ENCODE measurements at places on chromosomes 7 and 10. TPM values are rescaled to one million over a fixed set of nuclear protein-coding genes. Genes with fewer than 3 reads are reported as not detected.

ELFN1 gene
- total RNA-seq = 3.8 TPM

RSPH10B gene
- 0.63 TPM for total RNA-seq

ELOVL3 gene
- total RNA-seq = 0.09 TPM

BMPR1A gene
- total RNA-seq = 74.7 TPM

MEST gene
- 63.0 TPM for total RNA-seq

SPRN gene
- 0.82 TPM for total RNA-seq

MNX1 gene
- not detected for total RNA-seq

CPVL gene
- total RNA-seq = 3.2 TPM

FRMPD2 gene
- total RNA-seq = not detected

DNAH11 gene
- 2.7 TPM for total RNA-seq

SORCS3 gene
- total RNA-seq = 0.16 TPM

AEBP1 gene
- 234 TPM for total RNA-seq

ANKRD30A gene
- total RNA-seq = not detected

GIMAP6 gene
- 0.18 TPM for total RNA-seq

EPHB6 gene
- total RNA-seq = 11.0 TPM

NRCAM gene
- total RNA-seq = 5.4 TPM

SFRP4 gene
- 171 TPM for total RNA-seq

PRLHR gene
- total RNA-seq = not detected

ASZ1 gene
- total RNA-seq = not detected

OR2A5 gene
- total RNA-seq = not detected

FAM13C gene
- total RNA-seq = 9.1 TPM

MMD2 gene
- not detected for total RNA-seq

MUC3A gene
- total RNA-seq = 0.16 TPM

NUTM2D gene
- total RNA-seq = 0.82 TPM

CASTOR2 gene
- 5.6 TPM for total RNA-seq

WEE2 gene
- not detected for total RNA-seq

YAE1 gene
- 95.8 TPM for total RNA-seq

PPP1R17 gene
- total RNA-seq = not detected

NXPH1 gene
- total RNA-seq = not detected

TNKS2 gene
- total RNA-seq = 51.2 TPM

RTKN2 gene
- total RNA-seq = 11.9 TPM

PTER gene
- total RNA-seq = 20.5 TPM

CCDC186 gene
- 28.9 TPM for total RNA-seq

VGF gene
- total RNA-seq = not detected

ADAM12 gene
- total RNA-seq = 82.7 TPM

MACROH2A2 gene
- 10.0 TPM for total RNA-seq

AKR1C1 gene
- 116 TPM for total RNA-seq

SLC16A9 gene
- 0.25 TPM for total RNA-seq

UNC5B gene
- 20.6 TPM for total RNA-seq

CACNB2 gene
- 2.1 TPM for total RNA-seq

CALN1 gene
- total RNA-seq = not detected

TMEM139 gene
- total RNA-seq = not detected

FOXP2 gene
- total RNA-seq = 17.4 TPM

BTBD16 gene
- 0.09 TPM for total RNA-seq

FRAT1 gene
- 5.6 TPM for total RNA-seq

GNGT1 gene
- total RNA-seq = not detected

IGFBP3 gene
- total RNA-seq = 1,278 TPM

CALML3 gene
- not detected for total RNA-seq

Data from fibroblast of the aortic adventitia (primary cell).